ENCODE measurements at places on chromosomes 2 and 18.

DNA sequence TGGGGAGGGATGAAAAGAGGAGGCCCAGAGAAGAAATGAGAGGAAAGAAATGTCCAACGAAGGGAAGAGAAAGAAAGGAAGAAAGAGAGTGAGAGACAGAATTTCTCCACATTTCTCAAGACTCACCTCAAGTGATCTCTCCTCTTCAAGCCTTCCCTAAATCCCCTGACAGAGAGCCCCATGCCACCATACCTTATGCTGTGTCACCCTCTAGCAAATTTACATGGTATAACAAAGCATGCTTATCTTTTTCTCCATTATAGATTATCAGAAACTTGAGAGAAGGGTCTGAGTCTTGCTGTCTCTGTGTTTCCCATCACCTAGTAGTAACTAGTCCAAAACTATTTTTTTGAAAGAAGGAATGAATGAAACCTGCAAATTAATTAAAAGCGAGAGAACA lies 1208.4 kb downstream of the DPP10 start:
- no peak for DNase-seq

DNA sequence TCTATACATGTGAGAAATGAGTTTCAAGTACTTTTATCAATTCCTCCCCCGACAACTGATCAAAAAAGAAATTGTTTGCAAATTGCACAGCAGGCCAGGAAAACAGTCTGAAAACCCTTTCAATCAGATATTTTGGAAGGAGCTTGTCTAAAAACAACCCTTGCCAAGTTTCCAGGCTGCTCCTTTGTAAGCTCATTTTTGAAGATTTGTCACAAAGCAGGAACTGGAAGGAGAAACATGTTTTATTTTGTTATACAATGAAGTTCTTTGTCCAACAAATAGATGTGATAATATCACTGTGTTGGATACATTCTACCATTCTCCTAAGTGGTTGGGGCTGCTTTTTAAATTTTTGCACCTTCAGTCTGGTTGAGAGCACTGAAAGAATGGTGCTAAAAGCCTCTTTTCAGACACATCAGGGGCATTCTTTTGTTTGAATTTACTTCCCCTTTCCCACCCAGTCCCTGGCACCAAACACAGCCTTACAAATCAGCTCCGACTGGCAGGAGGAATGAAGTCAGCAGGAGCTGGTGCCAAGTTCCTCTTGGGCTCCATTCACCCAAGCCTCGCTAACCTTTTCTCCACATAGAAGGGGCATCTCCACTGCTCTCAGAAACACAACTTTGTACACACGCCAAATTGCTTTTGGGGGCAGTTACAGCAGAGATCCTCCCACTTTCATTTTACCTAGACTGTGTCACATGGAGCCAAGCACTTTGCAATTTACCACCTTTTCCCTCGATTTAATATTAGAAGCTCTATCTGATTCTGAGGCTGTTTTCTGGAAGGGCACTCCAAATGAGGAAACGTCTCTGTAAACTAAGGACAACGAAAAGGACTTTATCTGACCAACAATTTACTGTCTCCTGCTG lies 88.0 kb downstream of the C1D start:
- no peak for DNase-seq

DNA sequence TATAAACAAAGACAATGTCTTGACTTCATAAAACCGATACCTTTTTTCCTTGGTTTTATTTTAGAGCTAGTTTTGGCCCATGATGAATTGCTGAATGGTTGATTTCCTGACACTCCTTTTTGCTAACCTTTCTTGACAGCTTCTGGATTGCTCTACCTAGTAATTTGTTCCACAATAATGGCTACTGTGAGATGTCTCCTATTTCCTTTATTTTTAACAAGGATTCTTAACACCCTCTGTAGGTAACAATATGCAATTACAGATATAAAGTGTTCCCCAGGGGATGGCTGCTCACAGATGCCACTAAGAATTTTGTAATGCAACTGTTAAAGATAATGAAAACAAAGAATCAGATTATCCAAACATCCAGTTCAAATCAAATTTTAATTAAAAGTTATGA lies 100.8 kb upstream of the ATP5MC3 start:
- DNase-seq = no peak

DNA sequence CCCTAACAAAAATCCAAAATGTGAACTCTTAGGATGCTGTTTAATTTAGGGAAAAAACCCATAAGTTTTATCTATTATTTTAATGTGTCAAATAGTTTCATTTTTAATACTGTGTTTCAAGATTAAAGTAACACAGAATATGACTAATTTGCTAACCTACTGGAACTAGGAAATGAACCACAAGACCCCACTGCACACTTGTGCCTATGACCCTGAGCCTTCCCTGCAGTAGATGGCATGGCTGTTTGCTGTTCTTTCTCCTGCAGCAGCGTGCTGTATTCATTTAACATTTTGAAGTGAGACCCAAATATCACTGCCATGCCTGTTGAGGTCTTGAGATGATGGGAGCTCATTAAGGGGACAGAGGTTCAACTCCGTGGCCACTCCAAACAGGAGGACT lies 565.2 kb upstream of the NRP2 start:
- DNase-seq = no peak

GRCh38 chr2:85053802-85054201 lies 79.4 kb upstream of the TCF7L1 start:
- DNase-seq = no peak

- DNase-seq = no peak
Measured at GRCh38 chr18:31451625-31452024, 4.1 kb downstream of the DSG3 start.

DNA sequence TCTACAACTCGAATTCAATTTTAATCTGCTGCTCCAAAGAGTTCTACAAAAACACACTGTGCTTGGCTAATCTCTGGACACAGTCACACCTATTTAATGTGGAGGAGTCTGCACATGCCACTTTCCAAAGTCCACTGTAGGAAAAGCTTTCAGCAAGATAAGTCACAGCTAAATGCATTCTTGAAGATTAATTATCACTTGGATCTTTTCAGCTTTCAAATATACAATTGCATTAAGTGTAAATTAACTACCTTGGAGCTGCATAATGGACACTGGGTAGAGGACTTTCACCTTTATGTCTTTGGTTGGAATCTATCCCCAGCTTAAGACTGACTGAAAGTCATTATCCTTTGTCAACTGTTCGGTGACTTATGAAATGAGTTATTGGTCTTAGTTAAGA lies 565.1 kb downstream of the PIK3C3 start:
- no peak for DNase-seq

GRCh38 chr2:45412754-45413379 lies 198.2 kb downstream of the SRBD1 start:
- DNase-seq = no peak

DNA sequence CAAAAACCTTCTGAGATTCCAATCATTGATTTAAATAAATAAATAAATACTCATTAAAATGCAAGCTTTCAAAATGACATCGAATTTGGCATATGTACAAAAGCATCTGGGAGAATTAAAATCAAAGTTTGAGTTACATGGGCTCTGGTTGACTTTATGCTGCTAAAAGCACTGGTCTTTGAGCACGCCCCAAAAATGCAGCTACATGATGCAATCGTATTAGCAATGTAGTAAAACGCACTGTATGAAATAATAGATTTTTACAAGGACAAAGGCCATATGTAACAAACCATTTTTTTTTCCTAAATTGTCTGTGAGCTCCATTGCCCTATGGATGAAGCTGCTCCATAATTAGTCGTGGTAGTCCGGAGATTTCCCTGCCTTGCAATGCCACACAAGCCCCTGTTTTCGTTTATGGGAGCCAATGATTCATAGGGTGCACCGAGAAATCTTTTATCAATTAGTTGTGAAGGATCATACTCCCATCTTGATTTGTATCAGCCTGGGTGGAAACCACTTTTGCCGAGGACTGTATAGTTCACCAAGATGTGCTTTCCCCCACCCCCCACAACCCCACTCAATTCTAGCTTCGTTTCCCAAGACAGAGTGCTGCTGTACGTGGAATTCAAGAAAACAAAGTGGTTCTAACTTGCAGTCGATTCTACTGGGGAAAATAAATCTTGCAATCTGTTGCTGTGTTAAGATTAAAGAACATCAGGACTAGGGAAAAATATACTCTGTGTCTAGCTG lies 268.4 kb downstream of the IRS1 start:
- no peak for DNase-seq

DNA sequence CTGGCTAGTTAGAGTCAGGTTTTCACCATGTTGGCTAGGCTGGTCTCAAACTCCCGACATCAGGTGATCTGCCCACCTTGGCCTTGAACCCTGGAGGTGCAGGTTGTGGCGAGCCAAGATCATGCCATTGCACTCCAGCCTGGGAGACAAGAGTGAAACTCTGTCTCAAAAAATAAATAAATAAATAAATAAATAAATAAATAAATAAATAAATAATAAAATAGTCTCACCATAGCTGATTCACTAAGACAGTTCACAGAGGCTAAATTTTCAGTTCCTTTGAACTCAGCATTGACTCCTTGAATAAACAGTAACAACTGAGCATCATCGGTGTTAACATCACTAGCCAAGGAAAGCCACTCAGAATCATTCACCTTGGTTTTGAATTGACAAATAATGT lies 32.7 kb downstream of the GNAL start:
- no peak for DNase-seq

DNA sequence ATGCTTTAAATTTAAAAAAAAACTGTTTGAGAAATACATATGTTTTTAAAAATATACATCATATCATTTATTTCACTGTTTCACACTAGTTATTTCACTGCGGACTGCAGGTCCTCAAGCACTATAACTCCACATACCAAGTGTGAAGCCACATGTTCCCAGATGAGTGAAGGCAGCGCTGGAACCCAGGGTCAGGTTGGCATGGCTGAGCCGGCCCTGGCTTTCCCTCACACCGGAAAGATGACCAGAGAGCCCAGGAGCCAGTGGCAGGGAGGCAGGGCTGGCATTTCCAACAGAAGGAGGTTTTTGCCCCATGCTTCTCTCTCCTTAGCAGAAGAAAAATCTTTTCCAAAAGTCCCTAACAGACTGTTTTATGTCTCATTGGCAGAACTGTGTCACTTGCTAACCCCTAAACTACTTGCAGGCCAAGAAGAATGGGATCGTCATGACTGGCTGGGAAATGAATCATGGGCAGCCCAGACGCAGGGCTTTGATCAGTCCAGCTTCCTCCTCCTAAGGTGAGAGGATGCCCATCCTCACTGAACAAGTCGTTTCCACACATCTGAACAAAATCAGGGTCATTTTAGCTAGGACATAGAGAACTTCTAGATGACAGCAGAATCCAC lies 287.6 kb upstream of the HNRNPA3 start:
- DNase-seq = no peak

DNA sequence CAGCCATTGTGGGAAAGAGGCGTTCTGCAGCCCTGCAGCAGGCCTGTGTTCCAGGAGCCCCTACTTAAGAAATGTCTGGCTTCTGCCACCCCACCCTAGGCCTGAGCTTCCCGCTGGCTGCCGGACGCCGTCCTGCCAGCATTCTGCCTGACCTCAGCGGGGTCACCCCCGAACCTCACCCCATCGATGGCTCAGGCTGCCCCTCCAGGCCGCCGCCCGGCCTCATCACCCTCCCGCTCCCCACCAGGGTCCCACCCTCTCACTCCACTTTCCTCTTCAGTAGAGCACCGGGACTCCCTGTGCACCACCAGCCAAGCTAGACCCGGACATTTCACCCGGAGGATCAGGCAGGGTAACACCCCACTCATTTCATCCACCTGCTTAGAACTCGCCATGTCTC lies 73.6 kb upstream of the SALL3 start:
- DNase-seq = no peak

- DNase-seq = no peak
Measured at GRCh38 chr2:168797286-168797655, 5.2 kb upstream of the NOSTRIN start.

- DNase-seq = no peak
Measured at GRCh38 chr2:42196403-42197267, 27.5 kb downstream of the EML4 start.

DNA sequence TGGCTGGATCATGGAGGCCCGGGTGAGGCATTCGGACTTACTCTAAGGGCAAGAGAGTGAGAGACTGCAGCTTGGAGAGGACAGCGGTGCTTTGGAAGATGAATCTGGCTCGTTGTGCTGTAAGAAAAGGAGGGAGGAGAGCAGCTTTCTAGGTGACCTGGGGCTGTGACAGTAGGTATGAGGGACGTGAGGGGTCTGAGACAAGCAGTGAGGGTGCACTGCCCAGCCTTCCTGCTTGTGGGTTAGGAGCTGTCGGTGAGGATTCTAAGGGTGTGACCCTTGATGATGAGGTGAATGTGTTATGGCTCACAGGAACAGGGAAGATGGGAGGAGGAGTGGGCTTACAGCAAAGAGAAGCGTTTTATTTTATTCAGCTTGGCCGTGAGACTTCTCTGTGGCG lies 27.1 kb upstream of the RHOB start:
- no peak for DNase-seq

DNA sequence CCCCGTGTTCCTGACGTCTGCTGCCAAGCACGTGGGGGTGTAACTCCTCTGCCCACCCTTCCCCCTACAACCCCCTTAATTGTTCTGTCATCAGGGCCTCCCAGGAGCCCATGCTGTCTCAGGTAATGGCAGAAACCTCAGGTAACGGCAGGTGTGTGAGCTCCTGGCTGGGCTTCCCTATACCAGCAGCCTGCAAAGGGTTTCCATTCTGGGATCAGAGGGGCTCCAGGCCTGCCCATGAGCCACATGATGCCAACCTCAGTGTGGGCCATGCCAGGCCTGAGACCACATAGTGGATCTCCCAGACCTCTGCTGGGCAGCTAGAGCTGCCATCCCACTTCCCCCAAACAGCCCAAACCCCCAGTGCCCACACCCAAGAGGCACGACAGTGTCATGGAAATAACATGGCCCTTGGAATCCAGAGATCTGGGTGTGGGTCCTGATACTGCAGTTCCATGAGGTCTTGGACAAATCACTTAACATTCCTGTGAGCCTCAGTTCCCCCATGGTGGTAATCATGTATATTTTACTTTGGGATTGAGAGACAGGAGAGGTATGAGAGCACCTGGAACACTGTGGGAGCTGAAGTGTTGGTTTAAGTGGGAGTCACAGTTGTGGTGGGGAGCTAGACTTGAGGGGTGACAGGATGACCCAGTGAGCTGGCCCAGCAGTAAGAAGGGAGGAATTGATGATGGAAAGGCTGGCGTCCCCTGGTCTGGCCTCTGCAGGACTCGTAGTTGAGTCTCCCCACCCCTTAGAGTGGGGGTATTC lies 59.6 kb downstream of the ATOH8 start:
- DNase-seq = no peak

GRCh38 chr2:214401580-214401979 lies 9.3 kb upstream of the VWC2L start:
- no peak for DNase-seq

DNA sequence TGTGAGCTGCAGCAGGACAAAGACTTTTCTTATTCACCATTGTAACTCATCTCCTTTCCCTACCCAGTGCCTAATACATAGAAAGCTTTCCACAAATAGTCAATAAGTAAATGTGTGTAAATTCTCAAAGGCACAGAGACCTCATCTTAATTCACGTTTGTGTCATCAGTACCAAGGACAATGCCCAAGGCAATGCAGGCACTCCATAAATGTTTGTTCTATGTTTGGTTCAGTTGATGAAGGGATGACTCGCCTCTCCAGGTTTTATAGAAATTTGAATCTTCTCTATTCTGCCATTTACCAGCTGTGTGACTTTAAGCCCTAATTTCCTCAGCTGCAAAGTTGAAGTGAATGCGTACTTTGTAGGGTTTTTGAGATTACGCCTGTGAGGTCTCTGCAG lies 2.1 kb upstream of the MOGAT1 start:
- no peak for DNase-seq

- no peak for DNase-seq
Measured at GRCh38 chr2:34365932-34366331, 766.8 kb upstream of the FAM98A start.

Data from stimulated activated CD4-positive, alpha-beta T cell treated with anti-CD3 and anti-CD28 coated beads, Interleukin-15, amount 100 ng/mL, for 1 hour (primary cell).